Effector CD4-positive, alpha-beta T cell (primary cell): ENCODE measurements at places on chromosomes 3 and 15.
A peak's percentile ranks its signal among the peaks of the same experiment; 100 is the strongest.

DNA sequence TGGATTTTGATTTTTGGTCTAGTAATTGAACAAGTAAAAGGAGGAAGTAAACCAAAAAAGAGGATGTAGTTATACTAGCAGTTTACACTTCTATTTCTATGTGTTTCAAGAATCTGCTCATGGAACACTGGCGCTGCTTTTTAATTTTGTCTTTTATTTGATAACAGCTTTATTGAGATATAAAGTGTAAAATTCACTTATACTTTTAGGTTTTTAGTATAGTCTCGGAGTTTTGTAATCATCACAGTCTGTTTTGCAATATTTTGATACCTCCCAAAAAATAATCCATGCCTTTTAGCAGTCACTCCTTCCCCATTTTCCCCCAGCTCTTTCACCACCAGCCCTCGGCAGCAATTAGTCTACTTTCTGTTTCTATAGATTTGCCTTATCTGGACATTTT lies 18.0 kb downstream of the UBE2E2 start:
- no peak for DNase-seq

- DNase-seq = no peak
Measured at GRCh38 chr3:109643590-109643989, 306.2 kb upstream of the DPPA4 start.

GRCh38 chr3:155519078-155519477 lies 225.6 kb upstream of the STRIT1 start:
- no peak for DNase-seq

DNA sequence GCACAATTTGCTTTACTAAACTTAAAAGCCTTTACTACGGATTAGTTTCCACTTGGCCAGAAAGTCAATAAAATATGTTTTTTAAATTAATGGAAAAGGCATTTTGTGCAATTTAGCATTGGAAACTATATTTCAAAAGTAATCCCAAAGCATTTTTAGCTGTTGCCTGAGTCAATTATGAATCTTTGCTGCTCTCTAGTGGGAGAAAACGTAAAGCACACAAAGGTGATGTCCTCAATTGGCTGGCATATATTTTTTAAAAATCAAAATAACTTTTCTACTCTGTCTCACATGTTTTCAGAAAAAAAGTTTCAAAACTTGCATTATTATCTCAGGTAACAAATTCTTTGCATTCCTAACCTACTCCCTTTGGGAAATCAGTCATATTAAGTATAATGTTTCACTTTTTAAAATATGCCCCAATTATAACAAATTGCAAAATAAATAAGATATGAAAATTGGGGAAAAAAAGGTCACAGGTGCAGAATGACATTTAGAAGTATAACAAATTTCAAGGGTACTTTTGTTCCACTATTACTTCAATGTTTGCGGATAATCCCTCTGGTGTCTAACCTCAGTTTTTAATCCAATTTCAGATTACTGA lies 47.2 kb upstream of the TEX55 start:
- DNase-seq = peak; percentile 13

DNA sequence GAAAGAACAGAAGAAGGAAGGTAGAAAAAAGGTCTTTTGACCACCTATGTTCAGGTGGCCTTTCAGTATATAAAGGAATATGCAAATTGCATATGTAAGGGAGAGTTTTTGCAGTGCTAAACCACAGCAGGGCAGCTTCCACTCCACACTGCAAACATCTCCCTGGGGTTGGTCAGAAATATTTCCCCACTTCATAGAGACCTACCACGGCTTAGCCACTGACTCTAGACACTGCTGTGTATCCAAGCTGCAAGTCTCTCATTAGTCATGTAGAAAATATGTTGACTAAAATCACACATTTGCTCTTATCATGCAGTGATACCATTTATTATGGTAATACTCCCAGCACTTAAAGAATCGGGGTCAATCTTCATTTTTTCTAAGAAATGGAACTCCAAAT lies 214.9 kb upstream of the NR2F2 start:
- no peak for DNase-seq

DNA sequence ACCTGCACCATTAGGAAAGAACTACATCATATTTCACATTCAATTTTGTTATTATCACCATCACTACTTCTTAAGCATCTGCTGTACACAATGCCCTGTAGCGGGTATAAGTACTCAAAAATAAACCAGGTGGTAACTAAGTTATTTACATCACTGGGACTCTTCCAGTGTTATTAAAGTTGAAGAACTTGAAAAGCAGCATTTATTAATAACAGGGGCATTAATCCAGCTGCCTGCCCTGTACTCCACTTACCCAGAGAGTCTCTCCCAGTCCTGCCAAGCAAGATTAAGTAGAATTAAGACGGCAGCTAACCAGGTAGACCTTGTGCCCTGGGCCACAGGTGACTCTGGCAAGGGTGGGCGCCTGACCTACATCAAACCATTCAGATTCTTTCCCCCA lies 65.2 kb downstream of the FHIT start:
- no peak for DNase-seq

GRCh38 chr15:32774022-32774421 lies 56.2 kb downstream of the GREM1 start:
- no peak for DNase-seq

DNA sequence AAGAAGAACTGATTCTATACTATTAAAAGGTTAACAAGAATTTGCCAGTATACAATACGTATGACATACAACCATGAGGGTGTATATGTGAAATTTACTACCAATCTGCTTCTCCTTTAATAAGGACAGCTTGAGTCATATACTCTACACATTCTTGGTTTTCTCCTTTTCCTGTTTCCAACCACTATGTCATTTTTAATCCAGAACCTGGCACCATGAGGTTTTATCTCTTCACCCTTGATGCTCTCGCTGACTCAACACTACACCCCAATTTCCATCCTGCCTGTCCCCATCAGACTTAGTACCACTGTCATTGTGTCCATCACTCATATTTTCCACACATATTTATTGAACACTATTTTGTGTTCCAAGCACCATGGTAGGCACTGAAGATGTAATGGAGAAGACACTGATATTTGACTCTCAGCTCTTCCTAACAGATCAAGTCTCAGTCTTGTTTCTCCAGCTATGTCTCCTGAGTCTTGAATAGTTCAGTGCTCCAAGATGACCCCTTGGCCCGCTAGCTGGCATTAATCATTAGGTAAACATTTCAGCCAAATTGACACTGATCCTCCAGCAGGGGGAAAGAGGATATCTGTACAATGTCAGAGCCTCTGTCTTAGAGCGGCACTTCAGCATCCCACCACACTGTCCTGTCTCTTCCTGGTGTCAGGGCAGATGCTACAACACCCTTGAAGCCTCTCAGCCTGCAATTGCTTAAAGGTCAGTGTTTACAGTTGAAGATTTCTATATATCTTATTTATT lies 11.2 kb upstream of the COL8A1 start:
- no peak for DNase-seq

DNA sequence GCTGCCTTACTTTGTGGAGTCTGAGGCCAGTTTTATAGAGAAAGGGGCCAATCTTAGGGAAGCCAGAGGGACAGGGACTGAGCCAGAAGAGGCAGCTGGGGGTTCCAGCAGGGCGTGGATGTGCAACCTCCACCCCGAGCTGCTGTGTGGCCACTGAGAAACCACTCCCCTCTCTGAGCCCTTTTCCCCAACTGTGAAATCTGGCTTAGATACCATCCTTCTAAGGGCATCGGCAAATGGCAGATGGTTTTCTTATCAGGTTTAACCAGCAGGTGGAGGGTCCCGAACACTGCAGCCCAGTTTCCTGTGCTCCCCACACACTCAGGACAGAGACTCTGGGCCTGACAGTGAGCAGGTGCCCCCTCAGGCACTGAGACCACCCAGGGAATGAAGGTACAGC lies 55.8 kb upstream of the SLC6A6 start:
- no peak for DNase-seq

DNA sequence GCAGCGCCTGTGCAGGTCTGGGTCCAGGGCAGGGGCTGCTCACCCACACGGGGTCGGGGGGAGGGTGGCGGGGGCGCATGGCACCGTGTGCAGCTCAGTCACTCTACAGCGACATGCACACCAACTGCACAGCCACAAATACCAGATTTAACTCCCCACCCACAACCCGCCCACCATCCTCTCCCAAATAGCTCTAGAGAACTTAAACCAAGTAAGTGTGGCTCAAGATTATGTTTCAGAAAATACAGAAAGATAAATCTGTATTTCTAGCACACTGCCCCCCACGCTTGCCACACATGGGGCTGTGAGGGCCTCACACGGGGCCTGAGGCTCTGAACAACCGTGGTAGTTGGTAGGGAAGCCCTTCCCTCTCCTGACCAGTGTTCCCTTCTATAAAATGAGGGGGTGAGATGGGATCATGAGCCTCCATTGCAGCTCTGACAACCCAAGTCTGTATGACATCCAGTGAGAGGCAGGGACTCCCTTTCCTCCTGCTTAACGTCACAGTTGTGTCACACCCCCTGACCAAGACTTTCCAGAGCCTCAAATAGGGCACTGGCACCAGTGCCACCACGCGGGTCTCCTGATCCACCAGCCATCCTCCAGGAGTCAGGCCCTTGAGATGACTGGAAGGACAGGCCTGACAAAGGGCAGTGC lies 23.1 kb downstream of the POC1A start:
- no peak for DNase-seq

- no peak for DNase-seq
Measured at GRCh38 chr3:57060089-57060821, at the start of gene SPATA12. SPATA12 (plus strand) TSS chr3:57060664; CDS start chr3:57073695, 13,031 bp downstream.

DNA sequence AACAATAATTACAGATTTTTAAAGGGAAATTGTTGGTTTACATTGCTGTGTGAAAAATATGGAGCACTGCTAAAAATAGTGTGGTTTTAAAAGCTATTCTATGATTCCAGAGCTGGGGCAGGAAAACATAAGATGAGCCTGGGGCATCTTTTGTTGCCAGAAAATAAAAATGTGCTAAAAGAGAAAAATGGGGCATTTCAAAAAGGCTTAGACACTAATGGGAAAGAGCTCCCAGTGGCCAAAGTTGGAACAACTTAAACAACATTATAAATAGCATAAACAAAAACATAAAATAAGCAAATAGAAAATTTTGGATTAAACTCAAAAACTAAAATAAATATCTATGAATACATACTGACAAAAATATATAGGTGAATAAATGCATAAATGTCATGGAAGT lies 478.9 kb downstream of the NLGN1 start:
- DNase-seq = no peak
